ENCODE measurements at places on chromosomes 1 and 21.

DNA sequence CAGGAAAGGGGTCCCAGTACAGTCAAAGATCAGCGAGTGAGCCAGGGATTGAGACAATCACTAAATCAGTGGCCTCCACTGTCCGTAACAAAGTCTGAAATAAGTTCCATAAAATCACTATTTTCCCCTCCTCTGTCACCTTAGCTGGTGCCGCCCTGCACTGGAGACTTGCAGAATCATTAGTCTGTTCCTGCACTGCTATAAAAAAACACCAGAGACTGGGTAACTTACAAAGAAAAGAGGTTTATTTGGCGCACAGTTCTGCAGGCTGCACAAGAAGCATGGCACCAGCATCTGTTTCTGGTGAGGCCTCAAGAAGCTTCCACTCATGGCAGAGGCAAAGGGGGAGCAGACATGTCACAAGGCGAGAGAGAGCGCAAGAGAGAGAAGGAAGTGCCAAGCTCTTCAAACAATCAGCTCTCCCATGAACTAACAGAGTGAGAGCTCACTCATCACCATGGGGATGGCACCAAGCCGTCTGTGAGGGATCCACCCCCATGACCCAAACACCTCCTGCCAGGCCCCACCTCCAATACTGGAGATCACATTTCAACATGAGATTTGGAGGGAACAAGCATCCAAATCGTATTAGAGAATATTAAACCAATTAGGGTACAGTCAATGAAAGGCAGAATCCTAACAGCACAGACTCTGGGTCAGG lies 129.8 kb upstream of the TIAM1 start:
- no peak for DNase-seq

GRCh38 chr21:26565111-26565510 lies 8.0 kb downstream of the CYYR1 start:
- no peak for DNase-seq

- no peak for DNase-seq
Measured at GRCh38 chr1:26781206-26781825, 6.4 kb upstream of the PIGV start.

- DNase-seq = no peak
Measured at GRCh38 chr1:200108659-200109058, 81.1 kb downstream of the NR5A2 start.

GRCh38 chr1:905811-906599 lies 17.7 kb upstream of the SAMD11 start:
- DNase-seq = no peak

- DNase-seq = no peak
Measured at GRCh38 chr21:42767561-42767835, 111.8 kb downstream of the WDR4 start.

- DNase-seq = no peak
Measured at GRCh38 chr1:32702599-32703478, at the start of gene SYNC. Gene SYNC, minus strand, starts transcription at chr1:32702770. Its CDS starts 110 bp downstream, at chr1:32702660.

DNA sequence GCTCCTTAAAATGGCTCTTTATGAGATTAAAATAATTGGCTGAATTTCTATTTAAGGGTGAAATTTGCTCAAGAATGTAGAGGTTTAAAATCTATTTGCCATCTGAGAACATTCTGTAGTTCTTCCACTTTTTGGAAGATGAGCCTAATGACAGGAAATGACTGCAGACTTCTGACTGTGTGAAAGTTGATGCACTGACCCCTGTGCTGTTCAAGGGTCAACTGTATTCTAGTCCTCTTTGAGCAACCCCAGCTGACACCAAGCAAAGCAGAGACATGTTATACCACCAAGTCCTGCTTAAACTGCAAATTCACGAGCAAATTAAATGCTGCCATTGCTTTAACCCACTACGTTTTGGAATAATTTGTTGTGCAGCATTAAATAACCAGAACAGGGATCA lies 26.6 kb downstream of the DDAH1 start:
- DNase-seq = no peak

DNA sequence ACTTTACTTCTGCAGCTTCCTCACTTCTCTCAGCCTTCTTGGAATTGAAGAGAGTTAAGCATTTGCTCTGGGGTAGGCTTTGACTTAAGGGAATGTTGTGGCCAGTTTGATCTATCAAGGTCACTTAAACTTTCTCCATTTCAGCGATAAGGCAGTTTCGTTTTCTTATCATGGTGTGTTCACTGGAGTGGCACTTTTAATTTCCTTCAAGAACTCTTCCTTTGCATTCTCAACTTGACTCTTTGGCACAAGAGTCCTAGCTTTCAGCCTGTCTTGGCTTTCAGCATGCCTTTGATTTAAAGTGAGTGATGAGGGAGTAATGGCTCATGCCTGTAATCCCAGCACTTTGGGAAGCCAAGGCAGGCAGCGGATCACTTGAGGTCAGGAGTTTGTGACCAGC lies 38.7 kb downstream of the HS2ST1 start:
- no peak for DNase-seq

- no peak for DNase-seq
Measured at GRCh38 chr21:32306021-32306780, 7.5 kb downstream of the MRAP start.

DNA sequence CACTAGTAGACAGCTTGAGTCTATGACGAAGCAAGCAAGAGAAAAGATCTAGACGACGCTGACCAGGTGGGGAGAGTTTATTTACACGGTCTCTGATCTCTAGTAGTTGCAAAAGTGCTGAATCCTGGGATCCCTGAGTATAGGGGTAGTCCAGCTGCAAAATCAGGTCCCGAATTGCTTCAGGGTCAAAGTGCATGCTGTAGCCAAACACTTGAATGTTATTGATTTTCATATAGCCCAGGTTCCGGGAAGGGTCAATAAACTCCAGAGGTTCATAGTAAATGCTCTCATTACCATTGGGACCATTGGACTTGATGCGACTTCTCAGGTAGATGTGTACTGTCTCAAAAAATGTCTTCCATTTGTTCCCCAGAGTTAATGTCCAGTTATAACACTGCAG lies 379.6 kb downstream of the BRINP3 start:
- no peak for DNase-seq

- DNase-seq = no peak
Measured at GRCh38 chr1:56821462-56821797, 2.2 kb upstream of the FYB2 start.

- no peak for DNase-seq
Measured at GRCh38 chr1:75430526-75430925, 180.4 kb downstream of the SLC44A5 start.

- DNase-seq = no peak
Measured at GRCh38 chr1:224454402-224455055, 19.9 kb upstream of the WDR26 start.

DNA sequence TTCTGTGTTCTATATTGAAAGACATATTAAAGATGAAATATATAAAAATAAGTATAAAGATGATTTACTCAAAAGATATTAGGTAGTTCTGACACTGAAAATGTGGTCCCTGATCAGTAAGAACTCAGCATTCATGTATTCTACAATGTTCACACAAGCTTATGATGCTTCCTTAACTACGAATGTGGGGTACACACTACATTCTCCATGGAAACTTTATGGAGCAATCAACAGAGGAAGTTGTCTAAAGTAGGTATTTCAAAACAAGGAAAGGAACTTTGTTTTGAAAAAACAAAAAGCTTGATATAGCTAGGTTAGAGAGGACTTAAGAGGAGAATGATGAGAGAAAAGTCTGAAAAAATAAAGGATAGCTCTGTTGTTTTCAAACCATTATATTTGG lies 119.7 kb upstream of the RGS18 start:
- no peak for DNase-seq

- DNase-seq = no peak
Measured at GRCh38 chr1:232876506-232877364, 71.5 kb downstream of the MAP10 start.

DNA sequence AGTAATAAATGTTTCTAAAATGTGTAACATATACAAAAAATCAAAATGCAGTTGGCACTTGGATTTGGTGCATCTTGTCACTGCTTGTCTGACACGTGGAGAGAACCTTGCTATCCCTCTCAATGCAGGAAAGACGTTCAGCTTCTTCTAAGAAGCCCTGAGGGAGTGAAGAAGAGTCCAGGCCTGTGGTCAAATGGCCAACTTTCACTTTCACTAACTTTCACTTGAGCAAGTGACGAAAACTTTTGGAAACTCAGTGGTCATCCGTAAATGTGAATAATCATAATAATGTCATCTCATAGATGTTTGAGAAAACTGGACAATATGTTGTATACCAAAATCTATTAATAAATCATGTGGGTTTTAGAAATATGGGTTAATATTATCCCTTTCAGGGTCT lies 61.9 kb downstream of the ERG start:
- DNase-seq = no peak

DNA sequence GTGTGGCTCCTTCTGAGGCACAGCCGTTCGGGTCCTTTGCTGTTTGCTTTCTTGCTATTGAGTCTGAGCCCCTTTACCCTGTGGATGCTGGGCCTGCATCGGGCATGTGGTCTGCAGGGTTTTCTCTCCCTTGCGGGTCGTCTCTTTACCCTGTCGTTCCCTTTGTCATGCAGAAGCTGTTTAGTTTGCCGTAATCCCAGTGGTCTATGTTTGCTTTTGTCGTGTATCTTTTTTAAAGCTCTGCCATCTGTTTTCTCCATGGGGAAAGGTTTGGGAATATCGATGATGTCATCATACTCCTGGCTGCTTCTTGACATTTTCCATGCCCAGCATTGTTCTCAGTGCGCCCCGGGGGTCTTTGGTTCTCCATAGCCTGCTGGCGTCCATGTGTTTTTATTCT lies 68.2 kb downstream of the AGPAT3 start:
- no peak for DNase-seq

DNA sequence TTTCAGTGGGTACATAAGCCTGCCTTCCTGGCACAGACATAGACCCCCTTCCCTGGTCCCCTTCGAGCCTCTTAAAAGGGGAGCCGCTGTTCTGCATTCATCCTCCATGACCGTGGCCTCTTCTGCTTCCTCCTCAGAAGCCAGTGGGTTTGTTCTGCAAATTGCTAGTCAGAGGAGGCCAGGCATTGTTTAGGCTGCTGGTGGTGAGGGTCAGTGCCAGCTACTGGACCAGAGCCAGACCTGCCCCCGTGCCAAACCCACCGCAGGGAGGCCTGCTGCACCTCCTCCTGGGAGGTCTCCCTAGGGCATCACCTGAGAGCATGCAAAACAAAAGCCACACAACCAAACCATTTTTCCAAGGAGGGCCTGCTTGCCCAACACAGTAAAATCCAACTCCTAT lies 178.4 kb downstream of the MIS18A start:
- DNase-seq = no peak

DNA sequence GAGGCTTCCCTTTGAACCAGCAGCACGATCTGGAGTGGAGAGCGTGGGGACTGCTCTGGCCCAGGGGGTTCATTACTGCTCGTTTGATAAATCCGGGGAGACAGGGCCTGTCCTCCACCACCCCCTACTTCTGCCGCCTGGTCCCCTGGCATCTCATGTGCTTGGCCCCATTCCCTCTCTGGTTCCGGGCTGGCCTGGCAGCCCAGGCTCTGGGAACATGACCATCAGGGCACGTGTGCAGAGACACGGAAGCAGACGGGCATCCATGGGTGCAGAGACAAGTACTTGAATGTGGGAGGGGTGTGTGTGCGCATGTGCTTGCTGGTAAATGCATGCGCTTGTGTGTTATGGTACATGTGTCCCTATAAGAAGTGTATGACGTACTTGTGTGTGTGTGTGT lies 75.5 kb downstream of the KIRREL1 start:
- DNase-seq = no peak

GRCh38 chr1:185152187-185152767 lies 4.5 kb downstream of the TRMT1L start:
- no peak for DNase-seq

DNA sequence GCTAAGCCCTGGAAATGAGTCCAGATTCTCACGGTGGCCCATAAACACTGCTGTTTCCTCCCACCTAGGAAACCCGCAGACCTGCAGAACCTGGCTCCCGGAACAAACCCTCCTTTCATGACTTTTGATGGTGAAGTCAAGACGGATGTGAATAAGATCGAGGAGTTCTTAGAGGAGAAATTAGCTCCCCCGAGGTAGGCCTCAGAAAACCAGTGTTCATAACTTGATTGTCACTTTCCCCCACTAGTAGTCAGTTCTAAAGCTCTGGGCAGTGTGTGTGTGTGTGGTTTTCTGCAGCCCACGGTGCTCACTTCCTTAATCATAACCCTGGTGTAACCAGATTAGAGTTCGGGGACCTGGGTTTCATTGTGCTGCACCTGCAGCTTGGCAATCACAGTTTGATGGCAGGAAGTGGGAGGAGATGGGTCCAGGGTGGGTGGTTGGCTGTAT lies 39.1 kb downstream of the CLIC6 start:
- no peak for DNase-seq

DNA sequence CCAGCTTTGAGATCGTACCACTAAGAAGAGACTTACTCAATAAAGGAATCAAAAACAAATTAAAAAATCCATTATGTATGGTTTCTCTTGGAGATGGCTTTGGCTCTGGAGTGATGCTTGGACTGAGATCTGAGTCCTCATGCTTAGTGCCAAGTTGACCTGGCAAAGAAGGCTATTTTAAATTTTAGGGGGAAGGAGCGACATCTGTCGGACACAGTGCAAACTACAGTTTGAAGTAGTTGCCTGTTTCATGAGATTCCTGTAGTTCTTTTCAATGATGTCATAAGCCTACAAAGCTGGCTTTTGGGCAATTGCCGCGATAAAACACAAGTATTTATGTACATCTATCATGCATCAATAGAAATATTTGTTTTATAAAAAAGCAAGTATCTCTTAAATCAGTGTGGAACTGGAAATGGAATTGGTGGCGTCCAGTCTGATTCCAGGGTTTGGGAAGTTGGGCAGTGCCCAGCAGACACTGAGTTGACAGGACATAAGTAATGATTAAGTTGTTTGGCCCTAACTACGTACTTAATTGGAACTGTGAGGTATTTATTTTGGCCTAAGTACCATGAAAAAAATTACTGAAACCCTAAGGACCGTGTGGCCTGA lies 50.0 kb downstream of the TBCE start:
- DNase-seq = peak; percentile 40

GRCh38 chr1:107145637-107146036 lies 4.8 kb downstream of the NTNG1 start:
- DNase-seq = no peak

DNA sequence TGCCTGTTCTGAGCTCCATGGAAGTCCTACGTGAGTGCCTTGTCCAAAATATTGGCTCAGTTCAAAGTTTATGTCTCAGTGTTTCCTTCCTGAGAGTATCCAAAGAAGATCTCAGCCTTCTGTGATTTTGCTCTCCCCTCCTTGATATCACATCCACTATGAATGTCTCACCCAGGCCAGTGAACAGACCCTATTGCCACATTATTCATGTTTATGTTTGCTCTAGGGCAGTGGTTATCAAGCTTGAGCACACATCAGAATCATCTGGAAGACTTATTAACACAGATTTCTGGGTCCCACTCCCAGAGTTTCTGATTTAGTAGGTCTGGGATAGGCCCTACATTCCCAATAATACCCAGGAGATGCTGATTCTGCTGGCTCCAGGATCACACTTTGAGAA lies 145.0 kb upstream of the FGGY start:
- DNase-seq = no peak

DNA sequence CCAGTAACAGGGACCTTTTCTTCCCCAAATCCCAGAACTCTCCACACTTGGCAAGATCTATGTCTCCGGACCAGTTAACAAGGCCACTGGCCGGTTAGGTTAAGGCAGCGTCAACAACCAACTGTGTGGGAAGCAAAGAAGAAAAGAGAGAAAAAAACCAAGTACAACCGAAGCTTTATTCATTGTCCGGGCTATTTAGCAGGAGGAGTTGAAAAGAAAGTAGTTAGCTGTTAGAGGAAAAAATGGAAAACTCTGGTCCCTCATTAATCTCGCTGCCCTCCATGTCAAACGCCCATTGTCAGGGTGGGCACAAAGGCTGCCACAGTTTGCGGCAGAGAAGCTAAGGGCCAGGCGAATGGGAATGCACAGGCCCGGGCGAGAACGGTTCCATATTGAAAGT lies 49.3 kb upstream of the GRIK3 start:
- no peak for DNase-seq

GRCh38 chr1:3586986-3587759 lies 24.1 kb downstream of the MEGF6 start:
- DNase-seq = no peak

All from CD4-positive, alpha-beta T cell treated with Interleukin-15 for 1 hour (primary cell).